CD4-positive, alpha-beta T cell treated with Interleukin-6 at 100 ng/mL for 8 hours (primary cell): ENCODE measurements at places on chromosomes 4 and X.

GRCh38 chrX:2820136-2820771 lies 8.5 kb upstream of the GYG2 start:
- no peak for DNase-seq

GRCh38 chr4:180751009-180751408 lies 1492.2 kb upstream of the TENM3 start:
- no peak for DNase-seq

DNA sequence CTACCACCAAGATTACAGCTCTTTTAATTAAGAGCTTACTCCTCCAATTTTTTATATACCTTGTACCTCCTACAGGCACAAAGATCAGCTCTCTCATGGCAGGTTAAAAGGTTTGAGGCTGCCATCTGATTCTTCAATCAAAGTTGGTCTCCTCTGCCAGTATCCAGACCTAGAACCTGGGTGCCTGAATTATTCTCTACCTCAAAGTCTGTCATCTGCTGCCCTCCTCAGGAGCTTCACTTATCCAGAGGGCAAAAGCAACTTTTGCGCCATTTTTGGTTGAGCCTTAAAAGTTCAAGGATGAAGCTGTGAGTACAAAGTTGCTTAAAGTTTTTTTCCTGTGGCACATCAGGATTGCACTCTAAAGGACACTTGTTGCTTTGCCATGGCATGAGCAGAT lies 343.7 kb upstream of the PPP1R2C start:
- peak; percentile 18 for DNase-seq

GRCh38 chrX:132853040-132853439 lies 105.4 kb downstream of the HS6ST2 start:
- no peak for DNase-seq

DNA sequence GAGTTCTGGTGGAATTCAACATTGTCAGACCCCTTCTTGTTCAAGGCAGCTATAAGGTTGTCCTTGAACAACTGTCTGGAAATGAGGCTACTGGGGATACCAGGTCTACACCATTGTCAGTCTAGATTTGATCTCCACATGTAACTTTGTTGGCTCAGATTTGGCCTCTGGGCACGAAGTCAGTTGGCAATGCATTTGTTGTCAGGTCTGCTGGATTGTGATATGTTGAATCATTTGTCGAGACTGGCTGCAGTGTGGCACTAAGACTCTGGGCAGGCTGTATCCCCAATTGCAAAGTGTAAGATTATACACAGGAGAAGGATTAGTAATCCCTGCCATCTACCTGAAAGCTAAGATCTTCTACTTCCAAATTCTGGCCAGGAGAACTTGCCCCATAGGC lies 26.5 kb downstream of the ZNF81 start:
- no peak for DNase-seq

DNA sequence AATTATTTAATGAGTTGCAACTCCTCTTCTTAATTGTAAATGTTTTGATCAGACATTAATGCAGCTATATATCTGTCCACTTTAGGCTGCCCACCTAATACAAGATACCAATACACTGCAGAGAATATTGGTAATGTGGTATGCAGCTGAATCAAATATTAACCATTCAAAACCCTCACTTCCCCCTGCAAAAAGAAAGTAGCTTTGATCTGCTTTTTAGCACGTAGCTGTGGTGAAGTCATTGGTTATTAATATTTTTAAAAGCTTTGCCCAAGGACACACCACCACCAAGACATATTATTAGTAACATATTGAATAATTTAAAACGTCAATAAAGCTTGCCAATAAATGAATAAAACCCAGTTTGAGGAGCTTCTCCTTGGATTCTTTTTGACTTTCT lies 28.6 kb upstream of the CYP2U1 start:
- no peak for DNase-seq

DNA sequence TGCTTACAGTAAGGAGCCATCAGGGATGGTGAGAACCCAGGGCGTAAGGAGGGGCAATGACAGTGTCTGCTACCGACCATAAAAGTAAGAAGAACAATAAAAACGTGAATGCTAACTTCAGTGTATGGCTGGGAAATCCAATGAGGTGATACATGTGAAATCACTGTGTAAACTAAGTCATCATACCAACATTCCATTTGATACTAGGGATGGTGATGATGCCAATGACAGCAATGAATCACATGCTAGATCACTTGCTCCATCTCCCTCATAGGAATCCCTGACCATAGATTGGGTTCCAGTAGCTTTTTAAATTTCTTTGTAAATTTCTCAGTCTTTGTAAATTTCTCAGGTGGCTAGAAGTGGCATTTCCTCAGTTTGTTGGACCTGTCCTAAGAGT lies 146.3 kb downstream of the SMIM20 start:
- DNase-seq: no peak

DNA sequence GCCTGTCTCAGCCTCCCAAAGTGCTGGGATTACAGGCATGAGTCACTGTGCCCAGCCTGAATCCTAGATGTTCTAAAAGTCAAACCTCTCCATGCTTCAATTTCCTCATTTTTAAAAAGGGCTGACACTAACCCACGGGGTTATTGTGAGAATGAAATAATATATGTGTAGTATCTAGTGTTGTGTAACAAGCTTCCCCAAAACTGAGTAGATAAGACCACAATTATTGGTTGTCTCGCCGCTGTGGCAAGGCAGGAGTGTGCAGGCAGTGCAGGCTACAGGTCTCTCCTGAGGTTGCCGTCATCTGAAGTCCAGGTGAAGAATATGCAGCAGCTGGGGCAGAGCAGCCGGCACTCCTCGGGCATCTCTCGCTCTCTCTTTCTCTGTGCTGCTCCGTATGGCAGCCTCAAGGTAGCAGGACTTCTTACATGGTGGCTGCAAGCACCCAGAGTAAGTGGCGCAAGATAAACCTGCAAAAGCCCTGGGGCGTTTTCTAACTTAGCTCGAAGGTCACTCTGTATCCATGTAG lies 30.9 kb downstream of the RAB33B start:
- DNase-seq: no peak

GRCh38 chrX:97705936-97706335 lies 822.2 kb downstream of the RPA4 start:
- no peak for DNase-seq

GRCh38 chrX:11664211-11665167 lies 1.2 kb downstream of the ARHGAP6 start:
- DNase-seq: no peak

DNA sequence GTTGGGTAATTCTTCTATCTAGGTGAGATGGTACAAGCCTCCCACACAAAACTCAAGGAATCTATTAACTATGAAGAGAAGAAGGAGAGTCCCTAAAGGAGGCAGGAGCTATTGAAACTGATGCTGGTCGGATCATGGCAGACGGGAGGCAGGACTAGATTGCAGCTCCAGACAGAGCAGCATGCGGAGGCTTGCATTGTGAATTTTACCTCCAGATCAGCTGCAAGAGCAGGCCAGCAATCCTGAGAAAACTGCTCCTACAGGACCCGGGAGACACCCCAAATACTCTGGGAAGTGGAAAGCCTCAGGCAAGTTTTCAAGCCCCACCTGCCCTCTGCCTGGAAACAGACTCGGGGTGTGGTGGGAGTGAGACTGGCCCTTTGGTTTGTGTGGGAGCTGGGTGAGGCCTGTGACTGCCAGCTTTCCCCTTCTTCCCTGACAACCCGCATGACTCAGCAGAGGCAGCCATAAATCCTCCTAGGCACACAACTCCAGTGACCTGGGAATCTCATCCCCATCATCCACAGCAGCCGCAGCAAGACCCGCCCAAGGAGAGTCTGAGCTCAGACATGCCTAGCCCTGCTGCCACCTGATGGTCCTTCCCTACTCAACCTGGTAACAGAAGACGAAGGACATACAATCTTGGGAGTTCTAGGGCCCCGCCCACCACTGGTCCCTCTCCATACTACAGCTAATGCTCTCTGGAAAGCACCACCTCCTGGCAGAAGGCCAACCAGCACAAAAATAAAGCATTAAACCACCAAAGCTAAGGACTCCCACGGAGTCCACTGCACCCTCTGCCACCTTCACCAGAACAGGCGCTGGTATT lies 30.9 kb downstream of the GATB start:
- no peak for DNase-seq

GRCh38 chr4:123741906-123742305 lies 345.3 kb downstream of the SPRY1 start:
- DNase-seq: no peak

- no peak for DNase-seq
Observed at GRCh38 chr4:103757631-103758030, 37.8 kb upstream of the TACR3 start.

- no peak for DNase-seq
Observed at GRCh38 chr4:118765399-118765798, 70.5 kb downstream of the SEC24D start.

DNA sequence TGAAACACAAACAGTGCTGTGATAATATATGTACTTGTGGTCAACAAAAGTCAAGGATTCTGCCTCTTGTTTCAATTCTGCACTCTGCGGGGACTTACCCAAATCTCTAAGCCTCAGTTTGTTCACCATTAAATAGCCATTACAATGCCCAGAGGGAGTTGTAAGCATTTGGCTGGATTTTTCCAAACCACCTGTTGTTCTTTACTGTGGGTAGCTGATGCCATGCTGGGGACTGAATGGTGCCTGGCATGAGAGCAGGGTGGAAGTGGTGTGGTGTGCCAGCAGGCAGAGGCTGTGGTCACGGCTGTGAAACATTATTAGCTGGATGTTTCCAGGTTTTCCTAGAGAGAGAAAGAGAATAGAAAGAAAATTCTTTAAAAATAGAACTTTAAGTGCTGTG lies 60.7 kb upstream of the PAK3 start:
- no peak for DNase-seq

GRCh38 chr4:52751487-52751911 lies 274 bp upstream of the ERVMER34-1 start:
- DNase-seq: no peak

GRCh38 chrX:128156204-128156603 lies 104.0 kb upstream of the ACTRT1 start:
- DNase-seq: no peak

DNA sequence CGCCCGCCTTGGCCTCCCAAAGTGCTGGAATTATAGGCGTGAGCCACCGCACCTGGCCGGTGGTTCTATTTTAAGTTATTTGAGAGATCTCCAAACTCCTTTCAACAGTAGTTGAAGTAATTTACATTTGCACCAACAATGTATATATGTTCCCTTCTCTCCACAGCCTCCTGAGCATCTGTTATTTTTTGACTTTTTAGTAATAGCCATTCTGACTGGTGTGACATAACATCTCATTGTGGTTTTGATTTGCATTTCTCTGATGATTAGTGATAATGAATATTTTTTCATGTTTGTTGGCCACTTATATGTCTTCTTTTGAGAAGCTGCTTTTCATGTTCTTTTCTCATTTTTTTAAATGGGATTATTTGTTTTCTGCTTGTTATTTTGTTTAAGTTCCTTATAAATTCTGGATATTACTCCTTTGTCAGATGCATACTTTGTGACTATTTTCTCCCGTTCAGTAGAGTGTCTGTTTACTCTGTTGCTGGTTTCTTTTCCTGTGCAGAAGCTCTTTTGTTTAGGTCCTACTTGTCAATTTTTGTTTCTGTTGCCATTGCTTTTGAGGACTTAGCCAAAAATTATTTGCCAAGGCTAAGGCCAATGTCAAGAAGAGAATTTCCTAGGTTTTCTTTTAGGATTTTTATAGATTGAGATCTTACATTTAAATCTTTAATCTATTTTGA lies 213.2 kb downstream of the ARHGAP24 start:
- DNase-seq: no peak

GRCh38 chr4:106601519-106601918 lies 232.9 kb upstream of the GIMD1 start:
- no peak for DNase-seq

- no peak for DNase-seq
Observed at GRCh38 chr4:186752325-186752724, 28.7 kb upstream of the FAT1 start.

DNA sequence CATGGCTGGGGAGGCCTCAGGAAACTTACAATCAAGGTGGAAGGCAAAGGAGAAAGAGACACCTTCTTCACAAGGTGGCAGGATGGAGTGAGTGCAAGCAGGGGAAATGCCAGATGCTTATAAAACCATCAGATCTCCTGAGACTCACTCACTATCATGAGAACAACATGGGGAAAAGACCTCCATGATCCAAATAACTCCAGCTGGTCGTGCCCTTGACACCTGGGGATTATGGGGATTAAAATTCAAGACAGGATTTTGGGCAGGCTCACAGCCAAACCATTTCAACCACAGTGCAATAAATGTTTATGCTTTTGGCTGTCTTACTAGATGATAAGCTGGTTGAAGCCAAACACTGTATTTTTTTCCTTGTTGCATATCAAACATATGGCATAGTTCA lies 1112.4 kb downstream of the STIM2 start:
- no peak for DNase-seq

- no peak for DNase-seq
Observed at GRCh38 chrX:127124871-127125270, 305.3 kb downstream of the PRR32 start.

- no peak for DNase-seq
Observed at GRCh38 chr4:92231511-92231910, 72.3 kb upstream of the GRID2 start.

- no peak for DNase-seq
Observed at GRCh38 chr4:20629186-20630106, 70.8 kb upstream of the PACRGL start.

GRCh38 chr4:47736555-47736954 lies 101.3 kb downstream of the CORIN start:
- no peak for DNase-seq

DNA sequence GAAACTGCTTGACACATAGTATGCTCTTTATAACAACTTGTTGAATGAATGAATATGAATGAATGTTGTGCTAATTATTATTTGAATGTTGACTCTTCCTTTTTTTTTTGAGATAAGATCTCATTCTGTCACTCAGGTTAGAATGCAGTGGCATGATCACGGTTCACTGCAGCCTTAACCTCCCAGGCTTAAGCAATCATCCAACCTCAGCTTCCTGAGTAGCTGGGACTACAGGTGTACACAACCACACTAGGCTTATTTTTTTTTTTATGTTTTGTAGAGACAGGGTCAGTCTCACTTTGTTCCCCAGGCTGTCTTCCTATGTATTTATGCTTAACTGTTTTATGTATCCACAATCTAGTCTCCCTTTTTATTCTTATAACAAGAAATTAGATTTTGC lies 114.7 kb upstream of the WDFY3 start:
- DNase-seq: no peak

GRCh38 chrX:22186165-22186564 lies 86.5 kb upstream of the CBLL2 start:
- DNase-seq: no peak

- no peak for DNase-seq
Observed at GRCh38 chr4:110926841-110927400, 304.0 kb upstream of the PITX2 start.

GRCh38 chr4:104728380-104729122 lies 233.9 kb upstream of the CXXC4 start:
- DNase-seq: no peak

DNA sequence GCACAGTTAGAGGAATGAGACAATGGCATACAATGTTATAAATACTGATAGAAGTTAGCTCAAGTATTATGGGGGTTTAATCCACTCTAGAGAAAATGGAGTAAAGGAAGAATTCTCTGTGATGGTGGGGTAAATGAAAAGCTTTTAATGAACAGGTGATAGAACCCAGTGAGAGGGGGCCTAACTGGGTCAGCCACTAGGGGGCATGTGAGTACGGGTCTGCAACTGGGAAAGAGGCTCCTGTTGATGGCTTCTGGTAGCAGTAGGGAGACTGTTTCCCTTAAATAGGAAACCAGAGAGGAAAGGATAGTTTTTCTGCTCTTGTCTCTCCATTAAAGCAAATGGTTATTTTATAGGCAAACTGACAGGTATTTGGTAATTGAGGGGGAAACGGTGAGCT lies 132.8 kb upstream of the GPR101 start:
- DNase-seq: no peak
